ENCODE measurements at places on chromosomes 1 and 21.

DNA sequence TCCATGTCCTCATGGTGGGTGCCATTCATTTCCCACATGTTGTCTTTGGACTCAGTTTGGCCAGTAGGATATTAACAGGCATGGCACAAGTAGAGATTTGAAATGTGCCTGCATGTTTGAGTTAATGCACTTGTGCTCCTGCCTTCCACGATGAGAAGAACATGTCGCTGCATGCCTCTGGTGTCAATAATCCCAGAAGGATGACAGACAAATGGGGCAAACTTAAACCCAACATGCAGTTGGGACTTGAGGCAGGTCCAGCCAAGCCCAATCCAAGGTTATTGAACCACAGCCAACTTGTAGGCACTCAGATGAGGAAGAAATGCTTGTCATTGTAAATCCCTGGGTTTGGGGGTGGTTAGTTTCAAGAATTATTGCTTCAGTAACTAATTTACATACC is 174.6 kb downstream of the TRIM33 start:
- DNase-seq = no peak

DNA sequence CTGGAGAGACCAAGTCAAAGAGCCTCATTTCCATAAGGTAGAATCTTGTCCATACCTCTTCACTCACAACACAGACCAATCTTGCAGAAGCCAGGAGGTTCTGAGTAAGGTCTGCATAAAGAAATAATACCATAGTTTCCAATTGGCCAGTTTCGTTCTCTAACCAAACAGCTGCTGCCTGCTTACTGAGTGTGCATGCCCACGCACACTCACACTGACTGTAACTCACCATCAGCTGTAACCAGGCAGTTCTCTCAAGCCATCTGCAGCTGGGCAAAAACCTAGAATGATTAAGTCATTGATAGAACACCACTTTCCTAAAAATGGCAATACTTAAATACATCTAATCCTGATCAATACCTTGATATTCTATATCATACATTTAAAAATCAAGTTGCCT is 106.6 kb upstream of the VAV3 start:
- no peak for DNase-seq

- no peak for DNase-seq
Measured at GRCh38 chr1:230900984-230901383, 32.7 kb upstream of the C1orf198 start.

DNA sequence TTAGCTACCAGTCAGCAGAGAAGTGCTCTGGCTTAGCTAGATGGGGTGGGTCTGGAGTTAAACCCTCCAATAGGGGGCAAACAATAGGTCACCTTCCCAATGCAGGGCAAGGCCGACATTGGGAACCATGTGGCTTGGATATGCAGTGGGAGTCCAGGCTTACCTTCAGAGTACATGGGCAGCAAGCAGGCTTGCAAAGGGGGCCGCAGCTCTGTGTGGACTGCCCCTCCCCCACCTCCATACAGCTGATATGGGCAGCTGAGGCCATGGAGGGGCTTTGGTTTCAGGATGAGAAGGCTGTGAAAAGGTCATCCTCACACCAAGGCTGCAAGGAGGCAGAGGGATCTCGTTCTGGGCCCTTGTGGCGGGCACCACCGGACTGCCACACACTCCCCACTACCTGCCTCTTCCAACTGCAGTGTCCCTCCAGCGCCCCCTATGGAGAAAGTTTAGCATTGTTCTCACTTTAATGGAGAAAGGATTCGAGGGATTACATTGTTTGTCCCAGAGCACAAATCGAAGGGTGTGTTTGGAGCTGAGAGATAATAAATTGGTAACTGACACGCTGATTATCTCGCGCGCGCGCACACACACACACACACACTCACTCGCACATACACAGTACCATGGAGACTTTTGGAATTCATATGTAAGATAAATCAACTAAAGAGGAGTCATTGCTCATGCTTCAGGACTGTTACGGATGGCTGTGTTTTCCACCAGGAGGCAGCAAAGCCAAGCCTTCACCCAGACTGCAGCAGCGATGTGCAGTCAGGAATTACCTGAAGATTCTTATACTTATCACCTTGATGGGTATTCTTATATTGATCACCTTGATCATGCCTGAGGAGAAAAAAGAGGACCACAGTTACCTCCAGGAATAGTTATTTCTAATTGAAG is 7.0 kb upstream of the SMCP start:
- DNase-seq = no peak

DNA sequence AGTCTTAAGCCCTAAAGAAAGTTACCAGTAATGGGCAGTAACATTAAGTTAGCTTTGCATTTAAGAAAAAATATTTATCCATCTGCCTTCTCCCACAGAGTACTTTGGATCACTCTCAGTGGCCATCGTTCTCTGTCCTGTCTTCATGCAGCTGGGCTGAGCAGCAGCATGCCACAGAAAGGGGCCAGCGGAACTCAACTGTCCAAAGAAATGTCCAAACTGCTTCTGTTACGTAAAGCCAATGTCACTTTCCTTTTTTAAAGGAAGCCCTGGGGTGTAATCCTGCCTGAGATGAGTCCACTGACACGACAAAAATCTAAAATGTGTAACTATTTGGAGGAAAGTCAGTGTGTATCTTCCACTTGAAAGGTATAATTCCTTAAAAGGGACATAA is 291.6 kb downstream of the SMYD3 start:
- no peak for DNase-seq

DNA sequence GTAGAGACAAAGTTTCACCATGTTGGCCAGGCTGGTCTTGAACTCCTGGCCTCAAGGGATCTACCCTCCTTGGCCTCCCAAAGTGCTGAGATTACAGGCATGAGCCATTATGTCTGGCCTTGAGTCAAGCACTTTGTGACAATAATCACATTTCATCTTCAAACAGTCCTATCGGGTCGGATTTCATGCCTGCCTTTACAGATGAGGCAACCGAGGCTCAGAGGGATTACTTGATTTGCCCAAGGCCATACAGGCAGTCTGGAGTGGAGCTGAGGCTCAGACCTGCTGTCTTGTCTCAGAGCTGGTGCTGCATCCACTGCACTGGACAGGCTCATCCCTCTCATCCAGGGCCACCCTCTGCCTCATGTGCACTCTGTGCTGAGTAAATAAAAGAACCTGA is 26.6 kb downstream of the FAM151A start:
- no peak for DNase-seq

GRCh38 chr1:216908126-216908525 is 184.9 kb upstream of the ESRRG start:
- no peak for DNase-seq

DNA sequence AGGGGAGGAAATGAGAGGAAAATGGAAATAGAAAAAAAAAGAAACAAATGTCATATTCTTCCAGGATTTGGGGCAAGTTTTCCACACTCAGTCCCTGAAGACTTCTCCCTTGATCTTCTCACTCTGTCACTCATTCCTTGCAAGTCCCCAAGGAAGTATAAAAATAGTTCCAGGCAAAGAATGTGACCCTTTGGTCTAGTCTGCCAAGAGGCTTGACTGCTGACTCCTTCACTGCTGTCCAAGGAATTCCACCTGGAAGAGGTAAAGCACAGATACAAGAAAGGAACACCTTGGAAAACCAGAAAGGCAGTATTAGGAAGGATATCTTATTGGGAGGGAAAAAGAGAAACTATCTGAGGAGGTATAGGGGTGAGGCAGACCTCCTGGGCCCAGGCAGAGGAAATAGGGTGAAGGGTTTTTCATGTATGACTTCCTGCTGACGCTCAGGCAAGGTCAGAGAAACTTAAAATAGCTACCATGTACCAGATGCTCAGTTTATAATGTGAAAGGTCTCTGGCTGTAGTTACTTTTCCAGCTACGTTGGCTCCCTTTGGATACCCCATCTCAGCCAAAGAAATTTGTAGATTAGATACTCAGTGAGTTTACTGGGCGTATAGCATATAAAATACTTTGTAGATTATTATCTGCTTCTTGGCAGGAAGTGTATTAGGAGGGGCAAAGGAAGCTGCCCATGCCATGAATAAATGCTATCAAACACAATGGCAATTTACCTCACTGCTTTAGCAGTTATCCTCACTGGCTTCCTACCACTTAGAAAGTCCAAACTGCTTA is 2.0 kb upstream of the GJA5 start:
- DNase-seq = no peak

DNA sequence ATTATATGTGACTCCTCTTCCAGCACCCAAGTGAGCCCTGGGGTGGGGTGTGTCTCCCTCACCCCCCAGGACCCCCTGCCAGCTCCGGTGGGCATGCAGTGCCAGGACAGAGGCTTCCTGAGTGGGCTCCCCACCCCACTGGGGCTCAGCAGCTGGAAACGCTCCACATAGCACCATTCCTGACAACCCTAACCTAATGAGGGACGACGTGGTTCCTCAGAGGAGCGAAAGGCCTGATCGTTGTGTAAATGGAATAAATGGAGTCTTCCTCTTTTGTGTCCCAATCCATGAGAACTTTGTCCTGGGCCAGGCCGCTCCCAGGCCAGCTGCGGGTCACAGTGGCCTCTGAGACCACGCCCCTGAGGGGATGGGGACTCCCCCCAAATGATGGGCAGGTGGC is 1.8 kb upstream of the TSPEAR start:
- DNase-seq = no peak

- no peak for DNase-seq
Measured at GRCh38 chr1:109765896-109766615, 2.3 kb upstream of the EPS8L3 start.

- no peak for DNase-seq
Measured at GRCh38 chr21:33019885-33020557, 5.7 kb upstream of the OLIG2 start.

DNA sequence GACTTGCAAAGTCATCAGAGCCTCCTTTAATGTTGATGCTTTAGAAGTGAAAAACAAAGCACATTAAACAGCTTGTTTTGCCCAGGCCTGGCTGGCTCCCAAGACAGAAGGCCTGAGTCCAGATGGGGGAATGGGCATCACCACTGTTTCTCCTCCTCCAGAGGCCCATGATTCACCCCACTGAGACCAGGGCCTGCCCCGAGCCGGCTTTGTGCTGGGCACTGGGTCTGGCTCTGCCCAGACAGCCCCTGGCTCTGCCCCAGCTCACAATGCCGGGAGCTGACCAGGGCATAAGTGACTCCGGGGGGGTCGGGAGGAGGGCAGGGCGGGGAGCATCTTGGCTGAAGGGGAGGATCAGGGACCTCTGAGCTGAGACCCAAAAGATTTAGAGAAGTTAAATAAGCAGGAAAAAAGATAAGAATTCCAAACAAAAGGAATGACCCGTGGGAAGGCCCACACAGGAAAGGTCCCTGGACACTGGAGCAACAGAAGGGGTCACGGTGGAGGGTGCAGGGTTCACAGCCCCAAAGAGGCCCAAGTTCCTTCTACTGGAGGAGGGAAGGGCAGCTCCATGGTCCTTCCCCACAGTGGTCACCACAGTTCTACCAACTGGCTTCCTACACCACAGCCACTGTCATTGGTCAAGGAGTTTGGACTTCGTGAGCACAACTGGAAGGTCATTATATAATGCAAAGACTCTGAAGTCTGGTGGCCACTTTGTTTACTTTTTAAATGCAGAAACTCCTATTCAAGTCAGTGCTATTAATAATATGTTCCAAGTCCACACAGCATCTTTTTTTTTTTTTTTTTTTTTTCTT is 5.5 kb downstream of the C2CD2 start:
- no peak for DNase-seq

DNA sequence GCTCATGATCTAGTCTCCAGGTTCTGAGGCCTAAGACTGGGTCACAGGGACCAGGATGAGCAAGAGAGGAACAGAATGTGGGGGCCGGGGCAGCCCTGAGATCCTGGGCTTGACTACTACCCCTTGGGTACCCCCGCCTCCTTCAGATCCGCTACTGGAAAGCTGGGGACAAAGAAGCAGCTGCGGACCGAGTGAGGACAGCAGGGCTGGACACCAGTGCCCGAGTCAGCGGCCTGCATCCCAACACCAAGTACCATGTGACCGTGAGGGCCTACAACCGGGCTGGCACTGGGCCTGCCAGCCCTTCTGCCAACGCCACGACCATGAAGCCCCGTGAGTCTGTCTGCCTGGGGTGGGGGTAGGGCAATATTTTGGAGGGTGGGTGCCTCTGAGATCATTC is 12.5 kb downstream of the TMEM81 start:
- no peak for DNase-seq

GRCh38 chr1:25209516-25209915 is 22.8 kb downstream of the SYF2 start:
- no peak for DNase-seq

DNA sequence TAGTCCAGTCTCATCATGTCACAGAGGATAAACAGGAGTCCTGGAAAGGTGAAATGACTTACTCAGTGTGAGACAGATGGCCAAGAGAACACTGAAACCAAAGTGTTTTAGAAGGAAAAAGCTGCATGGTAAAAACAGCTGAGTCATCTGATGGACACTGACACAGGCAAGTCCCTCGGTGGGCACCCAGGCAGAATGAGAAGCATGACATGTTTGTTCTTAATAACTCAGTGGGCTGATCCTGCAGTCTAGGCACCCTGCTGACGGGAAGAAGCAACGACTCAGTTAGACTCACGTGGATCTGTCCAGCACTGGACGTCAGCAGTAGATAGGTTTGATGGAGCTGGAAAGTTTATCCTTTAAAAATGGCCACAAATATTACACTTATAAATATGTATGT is 116.9 kb downstream of the RGS7 start:
- no peak for DNase-seq

GRCh38 chr1:54012008-54012325 is 6.0 kb downstream of the LDLRAD1 start:
- DNase-seq = no peak

DNA sequence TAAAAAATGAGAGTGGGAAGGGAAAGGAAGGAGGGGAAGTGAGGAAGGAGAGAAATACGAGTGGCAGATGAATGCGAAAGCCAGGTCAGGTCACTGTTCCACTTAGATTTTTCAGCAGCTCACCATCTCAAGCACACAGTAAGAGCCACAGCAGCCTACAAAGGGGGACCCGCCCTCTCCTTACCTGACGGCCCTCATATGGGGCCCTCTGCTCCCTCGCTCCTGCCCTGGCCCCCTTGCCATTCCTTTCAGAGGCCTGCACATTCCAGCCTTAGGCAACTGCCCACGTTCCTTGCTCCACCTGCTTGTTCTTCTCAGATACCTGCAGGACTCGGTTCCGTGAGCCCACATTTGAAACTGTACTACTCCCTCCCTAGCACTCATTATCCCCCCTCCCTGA is 22.0 kb downstream of the VPS26C start:
- DNase-seq = no peak

- no peak for DNase-seq
Measured at GRCh38 chr1:178493301-178493741, 3.4 kb downstream of the CLEC20A start.

DNA sequence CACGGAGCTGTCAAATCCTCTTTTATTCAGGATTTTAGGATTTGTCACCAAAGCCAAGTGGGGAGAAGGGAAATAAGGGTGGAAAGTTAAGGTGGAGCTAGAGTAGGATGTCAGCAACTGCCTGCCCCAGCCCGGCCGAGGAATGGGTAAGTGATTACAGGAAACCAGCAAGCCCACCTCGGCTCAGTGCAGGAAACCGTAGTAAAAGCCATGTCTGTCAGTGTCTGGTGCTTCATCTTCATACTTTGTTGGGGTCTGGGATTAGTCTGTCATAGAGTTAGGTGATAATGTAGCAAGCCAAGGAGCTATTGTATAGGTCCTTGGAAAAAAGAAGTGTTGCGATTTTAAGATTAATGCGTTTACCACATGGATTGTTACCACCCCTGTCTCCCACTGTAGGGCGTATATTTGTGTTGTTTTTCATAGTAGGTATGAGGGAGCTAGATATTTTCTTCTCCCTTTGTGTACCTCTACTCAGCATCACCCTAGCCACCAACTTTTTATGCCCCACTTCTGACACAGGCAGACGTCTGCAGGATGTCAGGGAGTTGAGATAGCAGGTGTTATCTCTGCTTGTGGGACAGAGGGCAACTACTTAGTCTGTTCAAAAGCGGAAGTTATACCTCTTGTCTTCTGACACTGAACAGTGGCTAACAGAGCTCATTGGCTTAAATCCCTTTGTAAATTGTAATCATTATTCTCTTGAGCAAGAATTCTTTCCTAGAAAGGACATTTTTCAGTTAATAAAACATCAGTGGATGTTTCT is 253.7 kb downstream of the HHAT start:
- DNase-seq = no peak
